AG09319 (cell line): ENCODE measurements at places on chromosomes 5 and 9.

DNA sequence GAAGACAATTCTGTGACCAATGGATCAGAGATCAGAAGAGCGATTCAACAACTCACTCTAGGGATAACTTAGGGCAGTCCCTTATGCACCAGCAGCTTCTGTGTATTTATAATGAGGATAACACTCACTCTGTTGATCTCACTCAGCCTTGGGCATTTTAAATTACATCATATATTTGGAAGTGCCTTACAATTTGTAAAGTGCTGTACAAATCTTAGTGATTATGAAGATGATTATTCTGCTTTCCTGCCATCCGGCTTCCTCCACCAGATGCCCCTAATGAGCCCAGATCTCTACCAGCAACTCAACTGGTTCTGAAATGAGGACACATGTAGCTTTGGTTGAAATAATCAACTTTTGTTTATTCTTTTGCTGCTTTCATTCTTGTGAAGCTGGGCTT is 105.3 kb downstream of the PCSK1 start:
- no peak for DNase-seq

DNA sequence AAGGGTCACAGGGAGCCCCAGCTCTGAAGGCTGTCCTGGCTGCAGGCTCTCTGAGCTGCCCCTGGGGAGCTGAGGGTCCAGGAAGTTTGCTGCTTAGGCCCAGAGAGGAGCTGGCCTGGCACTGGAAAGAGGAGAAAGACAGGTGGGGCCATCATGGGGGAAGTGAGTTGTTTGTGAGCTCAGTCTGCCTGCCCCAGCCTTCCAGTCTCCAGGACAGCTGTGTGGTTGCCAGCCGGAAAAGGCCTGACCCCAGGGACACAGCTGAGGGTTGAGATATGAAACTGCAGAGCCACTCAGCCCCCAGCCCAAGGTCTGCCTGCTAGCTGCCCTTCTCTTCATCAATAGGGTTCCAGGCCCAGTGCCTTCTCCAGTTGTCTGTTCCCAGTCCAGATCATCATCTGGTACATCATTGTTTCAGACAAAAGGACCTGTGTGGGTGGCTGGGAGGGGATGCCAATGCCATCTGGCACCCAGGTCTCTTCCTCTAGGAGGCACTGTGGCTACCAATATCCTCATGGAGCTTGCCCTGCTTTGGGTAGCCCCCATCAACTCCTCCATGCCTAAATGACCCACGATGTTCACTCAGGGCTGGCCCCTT is 4.3 kb upstream of the DDX41 start:
- no peak for DNase-seq

DNA sequence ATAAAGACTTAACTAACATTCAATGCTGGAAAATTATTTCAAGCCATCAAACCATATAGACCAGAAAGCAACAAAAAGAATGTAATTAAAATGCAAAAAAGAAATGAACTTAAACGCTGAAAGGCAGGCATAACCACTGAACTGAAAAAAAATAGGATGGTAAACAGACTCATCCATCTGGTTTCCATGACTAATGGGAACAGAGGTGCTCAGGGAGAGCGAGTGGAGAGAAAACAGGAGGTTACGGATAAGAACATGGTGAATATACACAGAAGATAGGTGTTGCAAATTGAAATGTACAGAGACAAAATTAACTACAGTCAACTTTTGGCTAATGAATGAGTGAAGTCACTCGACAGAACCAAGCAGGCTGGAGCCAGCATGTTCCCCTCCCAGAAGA is 43.5 kb upstream of the RNF38 start:
- no peak for DNase-seq

GRCh38 chr5:141338538-141339306 is at the start of gene PCDHGA2:
Gene PCDHGA2 (plus strand): TSS chr5:141338760.
- DNase-seq = no peak

GRCh38 chr9:91914937-91915336 is 35.1 kb downstream of the ROR2 start:
- no peak for DNase-seq

- DNase-seq = no peak
Observed at GRCh38 chr5:79074641-79075040, 5.1 kb downstream of the BHMT2 start.

GRCh38 chr9:132864277-132864676 is 13.8 kb downstream of the AK8 start:
- DNase-seq = no peak
